ENCODE measurements at places on chromosomes 4 and X.

- DNase-seq = no peak
Observed at GRCh38 chr4:1992468-1993168, 16.2 kb downstream of the NELFA start.

DNA sequence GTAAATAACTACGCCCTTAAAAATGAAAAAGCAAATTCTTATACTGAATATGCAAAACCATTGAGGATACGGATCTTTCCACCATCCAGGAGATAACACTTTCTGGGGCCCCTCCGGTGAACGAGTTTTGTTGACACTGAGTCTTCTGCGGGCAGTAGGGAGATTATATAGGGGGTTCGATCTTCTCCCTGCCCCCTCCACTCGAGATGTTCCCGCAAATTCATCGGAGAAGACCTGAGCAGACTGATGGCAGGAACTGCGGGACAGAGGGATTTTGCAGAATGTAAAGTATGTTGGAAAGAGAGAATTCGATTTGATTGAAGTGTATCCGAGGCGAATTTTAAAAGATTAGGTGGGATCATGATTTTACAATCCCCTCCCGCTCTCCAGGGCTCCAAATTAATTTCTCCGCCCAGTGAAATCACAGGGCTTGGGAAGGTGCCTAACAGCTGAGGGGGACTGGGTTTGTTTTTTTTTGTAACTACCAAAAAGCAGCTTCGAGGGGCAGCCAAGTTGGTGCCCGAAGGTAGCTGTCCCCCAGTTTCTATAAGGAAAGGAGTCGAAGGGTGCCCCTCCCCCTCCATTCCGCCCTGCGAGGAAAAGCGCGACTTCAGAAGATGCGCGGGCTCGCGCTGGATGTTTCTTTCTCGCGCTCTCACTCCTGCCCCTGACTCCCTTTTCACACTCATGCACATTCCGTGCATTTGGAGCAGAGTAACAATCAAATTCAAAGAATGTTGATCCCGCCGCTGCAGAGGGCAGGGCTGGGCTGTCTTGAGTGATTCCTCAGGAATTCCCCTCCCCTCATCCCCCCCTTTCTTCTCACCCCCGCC is 1.2 kb downstream of the TMEM255A start:
- DNase-seq = no peak

DNA sequence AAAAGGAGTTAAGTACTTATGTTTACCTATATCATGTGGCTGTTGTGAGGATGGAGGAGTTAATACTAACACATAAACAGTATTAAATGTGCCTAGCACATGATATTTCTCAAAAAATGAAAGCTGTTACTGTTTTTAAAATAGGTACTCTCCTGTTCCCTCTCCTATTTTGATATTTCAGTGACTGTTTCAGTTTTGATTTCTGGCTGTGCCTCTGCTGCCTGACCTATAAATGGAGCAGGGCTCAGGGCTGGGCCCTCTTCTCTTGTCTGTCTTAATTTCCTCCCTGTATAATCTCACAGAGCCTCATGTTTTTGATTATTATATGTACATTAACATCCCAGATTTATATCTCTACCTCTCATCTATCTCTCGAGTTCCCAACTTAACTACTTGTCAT is 93.3 kb downstream of the UGT8 start:
- DNase-seq = no peak

- no peak for DNase-seq
Observed at GRCh38 chrX:43968359-43968781, 4.8 kb downstream of the NDP start.

DNA sequence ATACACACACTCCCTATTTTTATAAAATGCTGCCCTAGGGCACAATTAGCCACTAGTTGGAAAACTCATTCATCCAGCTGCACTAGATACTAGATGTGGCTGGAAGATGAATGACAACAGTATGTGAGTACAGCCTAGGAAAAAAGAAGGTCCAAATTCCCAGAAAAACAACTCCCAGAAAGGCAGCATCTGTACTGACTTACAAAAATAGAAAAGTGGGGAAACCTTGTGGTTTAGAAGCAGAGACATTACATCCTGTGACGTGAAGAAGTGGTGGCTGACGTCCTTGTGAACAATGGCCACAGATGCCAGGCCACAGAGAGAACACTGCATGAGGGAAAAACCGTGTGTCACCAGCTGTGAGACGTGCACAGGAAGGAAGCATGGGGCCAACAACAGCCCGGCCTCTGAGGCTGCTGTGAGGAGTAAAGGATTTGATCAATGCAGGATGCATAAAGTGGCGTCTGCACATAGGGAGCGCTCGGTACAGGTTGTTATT is 81.2 kb downstream of the SPRY1 start:
- no peak for DNase-seq
